Fibroblast of lung (primary cell): ENCODE measurements at places on chromosomes 5 and 9. TPM values are rescaled to one million over a fixed set of nuclear protein-coding genes. Genes with fewer than 3 reads are reported as not detected.

Gene CLPTM1L
- polyA plus RNA-seq: 89.3 and 99.2 TPM in 2 replicates

Gene PTGER4
- polyA plus RNA-seq: 1.6 and 10.2 TPM in 2 replicates

Gene GIN1
- 4.0 and 4.3 TPM in 2 replicates for polyA plus RNA-seq

Gene INSYN2B
- 6.3 and 18.0 TPM in 2 replicates for polyA plus RNA-seq

Gene SLC6A19
- not detected in 2 replicates for polyA plus RNA-seq

Gene HMGCS1
- polyA plus RNA-seq: 118 and 203 TPM in 2 replicates

Gene CER1
- not detected in 2 replicates for polyA plus RNA-seq
